ENCODE measurements at places on chromosomes 3 and 15.

DNA sequence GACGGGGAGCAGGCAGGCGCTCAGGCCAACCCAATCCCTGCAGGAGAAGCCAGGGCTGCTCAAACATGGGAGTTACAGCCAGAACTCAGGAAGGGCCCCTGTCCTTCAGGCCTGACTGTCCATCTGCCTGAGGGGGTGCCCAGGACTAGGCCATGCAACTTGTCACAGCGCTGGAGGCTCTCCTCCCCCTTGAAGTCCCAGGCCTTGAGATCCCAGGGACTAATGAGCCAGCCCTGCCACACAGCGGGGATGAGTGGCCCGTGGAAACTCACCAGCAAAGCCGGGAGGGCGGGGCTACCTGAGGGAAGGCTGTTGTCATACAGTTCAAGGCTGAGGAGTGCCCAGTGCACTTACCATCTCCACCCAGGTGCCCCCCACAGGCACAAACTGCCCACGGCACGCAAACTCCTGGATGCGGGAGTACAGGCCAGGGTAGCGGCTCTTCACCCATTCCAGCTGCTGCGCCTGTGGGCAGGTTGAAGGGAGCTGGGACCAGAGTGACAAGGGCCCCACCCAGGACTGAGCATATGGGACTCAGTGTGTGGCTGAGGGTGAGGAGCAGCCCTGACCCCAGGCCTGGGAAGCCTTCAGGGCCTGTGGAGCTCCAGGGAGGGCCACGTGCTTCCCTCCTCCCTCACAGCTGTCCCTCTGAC is 6.3 kb downstream of the MAN2C1 start:
- no peak for DNase-seq

- DNase-seq, result no peak
Measured at GRCh38 chr3:138114431-138114918, 933 bp downstream of the DZIP1L start.

- no peak for DNase-seq
Measured at GRCh38 chr3:135093121-135093520, 298.1 kb downstream of the EPHB1 start.

DNA sequence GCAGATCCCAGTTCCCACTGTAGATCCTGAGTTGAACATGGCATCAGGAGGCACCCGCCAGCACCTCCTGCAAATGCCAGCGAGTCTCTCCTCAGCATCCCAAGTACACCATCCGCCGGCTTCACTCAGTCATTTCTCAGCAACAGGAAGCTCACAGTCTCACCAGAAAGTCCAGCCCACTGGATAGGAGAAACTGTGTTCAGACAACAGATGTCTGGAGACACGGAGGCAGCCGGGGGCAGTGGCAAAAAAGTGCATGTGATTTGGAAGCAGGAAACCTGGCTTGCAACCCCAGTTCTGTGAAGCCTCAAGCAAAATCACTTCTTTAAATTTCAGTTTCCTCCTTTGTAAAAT is 68.7 kb downstream of the SRGAP3 start:
- DNase-seq, result no peak

GRCh38 chr3:191005790-191006189 is 143.3 kb upstream of the GMNC start:
- no peak for DNase-seq
